HS-27A (cell line): ENCODE measurements at places on chromosomes 4 and X.

DNA sequence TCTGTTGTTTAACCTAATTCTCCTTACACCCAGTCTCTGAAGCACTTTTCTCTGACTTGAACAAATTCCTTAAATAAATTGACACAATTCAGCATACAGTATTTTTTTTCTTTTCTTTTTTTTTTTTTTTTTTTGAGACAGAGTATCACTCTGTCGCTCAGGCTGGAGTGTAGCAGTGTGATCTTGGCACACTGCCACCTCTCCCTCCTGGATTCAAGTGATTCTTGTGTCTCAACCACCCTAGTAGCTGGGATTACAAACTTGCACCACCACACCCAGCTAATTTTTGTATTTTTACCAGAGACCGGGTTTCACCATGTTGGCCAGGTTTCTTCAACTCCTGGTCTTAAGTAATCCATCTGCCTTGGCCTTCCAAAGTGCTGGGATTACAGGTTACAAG, 1498.1 kb upstream of the PCDH10 start:
- DNase-seq = no peak

GRCh38 chr4:148200960-148201359, 241.3 kb downstream of the NR3C2 start:
- no peak for DNase-seq

DNA sequence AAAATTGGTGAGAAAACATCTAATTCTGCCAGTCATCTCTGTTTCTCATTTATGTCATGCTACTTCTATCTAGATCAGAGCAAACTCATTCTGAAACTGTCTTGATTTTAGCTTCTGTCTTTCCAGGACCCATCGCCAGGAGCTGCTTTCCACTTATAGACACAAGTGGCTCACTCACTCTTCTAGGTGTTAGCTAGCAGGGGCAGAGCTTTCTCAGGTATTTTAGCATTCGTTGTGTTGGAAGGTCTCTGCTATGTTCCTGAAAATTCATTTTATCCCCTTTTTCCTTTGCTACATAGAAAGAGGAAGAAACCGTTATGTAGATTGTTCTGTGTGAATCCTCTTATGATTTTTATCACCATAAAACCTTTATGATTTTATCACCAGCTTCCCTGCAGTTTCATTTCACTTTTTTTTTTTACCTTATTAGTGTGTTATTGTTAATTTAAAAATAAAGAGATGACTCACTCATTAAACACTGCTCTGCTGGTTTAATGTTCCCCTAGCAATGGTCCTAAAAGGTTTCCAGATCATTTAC, 246.6 kb upstream of the AADAT start:
- no peak for DNase-seq

- DNase-seq = no peak
Observed at GRCh38 chrX:109720947-109721346, 12.1 kb downstream of the ACSL4 start.

DNA sequence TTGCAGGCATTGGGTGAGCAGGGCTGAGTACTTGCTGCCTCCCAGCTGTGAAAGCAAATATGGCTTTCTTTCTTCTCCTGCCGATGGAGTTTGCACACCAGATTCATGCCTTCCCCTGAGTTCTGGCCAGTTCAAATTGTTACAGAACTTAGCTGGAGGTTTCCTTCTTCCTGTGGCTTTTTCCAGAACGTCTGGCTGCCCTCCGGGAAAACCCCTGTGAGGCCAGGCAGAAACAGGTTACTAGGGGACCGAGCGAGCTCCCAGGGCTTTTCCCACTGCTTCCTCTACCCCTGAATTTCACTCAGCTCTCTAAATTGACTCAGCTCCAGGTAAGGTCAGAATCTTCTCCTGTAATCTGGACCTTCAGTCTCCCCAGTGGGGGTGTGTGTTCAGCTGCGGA, 482.4 kb downstream of the C4orf33 start:
- DNase-seq = no peak
